ENCODE measurements at places on chromosomes 6 and 20.
A peak's percentile ranks its signal among the peaks of the same experiment; 100 is the strongest.

GRCh38 chr6:21986703-21987102, 310.1 kb downstream of the PRL start:
- no peak for DNase-seq

- DNase-seq: no peak
These were observed 136.4 kb downstream of the HIVEP2 start for GRCh38 chr6:142808405-142809061.

DNA sequence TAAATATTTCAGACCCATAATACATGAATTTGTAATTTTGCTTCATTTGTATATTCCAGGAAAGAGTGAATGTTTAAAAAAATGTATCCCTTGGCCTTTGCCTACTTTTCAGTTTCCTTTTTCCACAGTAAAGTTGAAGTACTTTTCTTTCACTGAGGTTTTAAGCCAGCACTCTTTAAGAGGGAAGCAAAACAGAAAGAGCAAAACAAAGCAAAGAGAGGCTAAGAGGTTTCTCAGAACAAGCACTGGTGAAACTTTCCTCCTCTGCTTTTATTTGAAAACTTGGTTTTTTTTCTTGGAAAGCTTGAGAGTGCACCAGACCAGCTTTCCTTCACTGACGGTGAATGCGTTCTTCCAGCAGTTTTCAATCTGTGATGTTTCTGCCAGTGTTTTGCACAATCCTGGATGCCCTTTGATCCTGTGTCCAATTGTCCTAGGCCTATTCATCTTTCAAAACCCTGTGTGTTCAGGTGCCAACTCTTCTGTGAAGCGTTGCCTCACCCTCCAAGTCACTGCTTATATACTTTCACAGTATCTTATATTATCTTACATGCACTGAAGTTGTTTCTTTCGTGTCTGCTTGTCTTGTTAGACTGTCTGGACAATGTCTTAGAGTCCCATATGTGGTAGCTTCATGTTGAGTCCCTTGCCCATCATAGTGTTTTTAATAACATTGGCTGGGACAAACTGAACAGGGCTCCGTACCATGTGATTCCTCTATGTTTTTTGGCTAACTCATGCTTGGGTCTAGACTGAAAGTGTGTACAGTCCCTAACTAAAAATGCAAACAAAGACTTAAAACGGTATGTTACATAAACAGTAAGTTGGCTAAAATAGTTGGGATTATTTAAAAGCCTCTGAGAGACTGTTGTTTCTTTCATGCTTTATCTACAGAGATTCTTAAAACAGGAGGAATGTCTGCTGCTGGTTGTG, 1.9 kb downstream of the RNF217 start:
- no peak for DNase-seq

- peak; percentile 50 for DNase-seq
These were observed 278.6 kb downstream of the TBC1D32 start for GRCh38 chr6:121055572-121056163.

DNA sequence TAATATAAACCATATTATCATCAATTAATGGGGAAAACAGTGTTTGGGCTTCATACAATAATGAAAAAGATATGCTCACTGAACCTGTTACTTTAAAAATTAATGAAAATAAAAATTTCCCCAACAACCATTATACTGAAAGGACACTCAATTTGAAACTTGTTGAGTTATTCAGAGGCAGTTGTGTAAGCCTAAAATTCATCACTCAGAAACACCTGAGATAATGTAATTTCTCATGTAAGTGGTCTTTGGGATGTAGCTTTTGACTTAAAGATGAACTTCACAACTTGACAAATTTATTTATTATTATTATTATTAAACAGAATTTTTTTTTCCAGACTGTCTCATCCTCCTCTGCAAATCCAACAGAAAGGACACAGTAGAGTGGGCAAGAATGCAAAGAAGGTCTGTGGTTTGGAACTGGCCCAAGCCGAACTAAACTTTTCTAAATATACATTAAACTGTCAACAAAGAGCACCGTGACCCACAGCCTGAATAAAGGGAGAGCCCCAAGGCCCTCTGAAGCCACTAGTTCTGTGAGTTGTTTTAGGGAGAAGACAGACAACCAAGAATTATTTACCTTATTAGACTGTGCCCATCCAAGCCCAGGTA, 32.2 kb upstream of the HEY2 start:
- DNase-seq: no peak

DNA sequence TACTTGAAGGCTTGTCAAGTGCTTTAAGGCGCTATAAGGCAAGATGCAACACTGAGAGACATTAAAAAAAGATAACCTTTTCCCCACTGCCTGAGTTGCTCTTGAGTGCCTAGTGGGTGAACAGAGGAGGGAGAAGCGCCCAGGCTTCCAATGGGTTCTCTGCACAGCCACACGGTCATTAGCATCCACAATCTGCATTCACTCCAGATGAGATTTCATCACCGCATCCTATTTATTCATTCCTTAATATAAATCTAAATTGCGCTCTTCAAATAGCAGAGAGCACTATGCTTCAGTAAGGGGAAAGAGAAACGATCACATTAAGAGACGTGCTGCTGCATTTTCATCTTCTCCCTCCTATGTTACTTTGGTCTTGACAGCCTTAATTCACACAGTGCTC, 219.2 kb downstream of the ATXN1 start:
- no peak for DNase-seq

DNA sequence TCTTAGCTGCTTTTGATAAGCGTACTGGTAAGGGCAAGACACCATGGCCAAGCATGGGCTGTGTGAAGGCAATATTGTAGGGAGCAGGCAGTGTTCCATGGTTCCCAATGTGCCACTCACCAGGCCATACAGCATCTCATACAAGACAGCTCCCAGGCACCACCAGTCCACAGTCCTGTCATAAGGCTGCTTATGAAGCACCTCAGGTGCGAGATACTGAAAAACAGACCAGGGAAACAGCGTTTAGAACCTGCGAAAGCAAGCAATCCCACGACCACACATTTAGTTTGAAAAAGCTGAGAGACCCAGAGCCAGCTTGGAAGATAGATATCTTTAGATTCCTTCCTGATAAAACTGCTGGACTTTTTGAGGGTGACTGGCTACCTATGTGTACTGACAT, 119.1 kb upstream of the SLC2A12 start:
- no peak for DNase-seq

GRCh38 chr6:114407426-114408035, 64.7 kb upstream of the HS3ST5 start:
- no peak for DNase-seq

DNA sequence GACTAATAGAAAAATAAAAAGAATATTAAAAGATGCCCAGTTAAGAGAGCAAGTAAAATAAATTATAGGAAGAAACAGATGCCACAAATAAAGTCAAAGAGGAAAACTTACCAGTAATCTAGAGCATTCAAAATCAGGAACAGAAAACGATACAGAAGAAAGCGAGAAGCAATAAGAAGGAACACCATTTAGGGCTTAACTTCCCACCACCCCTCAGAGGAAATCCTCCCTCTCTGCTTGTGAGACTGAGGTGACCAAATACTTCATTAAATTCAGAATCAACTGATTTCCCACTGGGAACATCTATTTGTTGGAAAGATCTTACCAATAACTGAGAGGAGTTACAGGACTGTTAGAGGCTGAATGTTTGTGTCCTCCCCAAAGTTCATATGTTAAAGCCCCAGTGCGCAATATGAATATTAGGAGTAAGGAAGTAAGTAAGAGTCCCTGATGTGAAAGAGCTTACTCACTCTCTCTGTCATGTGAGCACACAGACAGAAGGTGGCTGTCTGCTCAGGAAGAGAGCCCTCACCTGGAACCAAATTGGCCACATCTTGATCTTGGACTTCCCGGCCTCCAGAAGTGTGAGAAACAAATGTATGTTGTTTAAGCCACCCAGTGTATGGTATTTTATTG, 19.5 kb downstream of the KATNA1 start:
- DNase-seq: no peak

GRCh38 chr20:1845163-1845523, 50.1 kb upstream of the SIRPA start:
- no peak for DNase-seq

DNA sequence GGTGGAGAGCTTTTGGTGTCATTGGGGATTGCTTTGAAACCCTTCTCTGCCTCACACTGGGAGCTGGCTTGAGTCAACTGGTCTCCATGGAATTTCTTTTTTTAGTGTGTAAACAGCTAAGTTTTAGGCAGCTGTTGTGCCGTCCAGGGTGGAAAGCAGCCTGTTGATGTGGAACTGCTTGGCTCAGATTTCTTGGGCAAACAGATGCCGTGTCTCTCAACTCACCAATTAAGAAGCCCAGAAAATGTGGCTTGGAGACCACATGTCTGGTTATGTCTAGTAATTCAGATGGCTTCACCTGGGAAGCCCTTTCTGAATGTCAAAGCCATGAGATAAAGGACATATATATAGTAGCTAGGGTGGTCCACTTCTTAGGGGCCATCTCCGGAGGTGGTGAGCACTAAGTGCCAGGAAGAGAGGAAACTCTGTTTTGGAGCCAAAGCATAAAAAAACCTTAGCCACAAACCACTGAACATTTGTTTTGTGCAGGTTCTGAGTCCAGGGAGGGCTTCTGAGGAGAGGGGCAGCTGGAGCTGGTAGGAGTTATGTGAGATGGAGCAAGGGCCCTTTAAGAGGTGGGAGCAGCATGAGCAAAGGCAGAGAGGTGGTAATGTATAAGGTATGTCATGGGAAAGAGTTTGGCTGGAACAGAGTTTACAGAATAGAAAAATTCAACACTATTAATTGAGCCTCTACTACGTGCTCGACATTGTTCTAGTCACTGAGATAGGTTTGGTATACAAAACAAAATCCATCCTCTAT, 31.2 kb downstream of the SRSF3 start:
- no peak for DNase-seq

GRCh38 chr6:127522714-127523113, 3.6 kb upstream of the MTCL3 start:
- no peak for DNase-seq

GRCh38 chr6:52547647-52548352, 29.1 kb downstream of the TRAM2 start:
- DNase-seq: no peak

GRCh38 chr20:15654208-15654649, 919.0 kb downstream of the KIF16B start:
- no peak for DNase-seq

- no peak for DNase-seq
These were observed 40.9 kb downstream of the CDH22 start for GRCh38 chr20:46267108-46268105.

GRCh38 chr20:63697868-63698545, 1.6 kb downstream of the TNFRSF6B start:
- DNase-seq: no peak

- no peak for DNase-seq
These were observed 996.5 kb downstream of the GRIK2 start for GRCh38 chr6:102389994-102390393.

DNA sequence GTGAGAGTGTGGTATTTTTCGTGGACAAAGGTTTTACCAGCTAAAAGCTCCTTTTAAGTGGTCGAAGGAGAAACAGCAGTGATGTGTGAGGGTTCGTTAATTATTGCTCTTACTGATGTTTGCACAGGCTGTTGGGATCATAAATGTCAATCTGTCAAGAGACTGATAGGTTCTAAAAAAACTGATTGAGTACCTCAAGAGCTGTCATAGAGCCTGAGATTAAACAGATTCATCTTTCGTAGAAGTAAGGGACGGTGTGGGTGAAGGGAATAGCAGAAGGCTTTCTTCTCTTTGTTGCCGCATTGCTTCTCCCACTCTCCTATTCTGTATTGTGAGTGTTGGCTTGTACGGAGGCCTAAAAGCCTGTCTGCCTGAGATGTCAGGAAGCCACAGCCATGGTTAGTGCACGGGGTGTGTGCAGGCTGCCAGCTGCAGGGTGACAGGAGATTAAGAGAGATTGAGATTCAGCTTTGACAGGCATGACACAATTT, 291.0 kb downstream of the ZFAND3 start:
- no peak for DNase-seq

DNA sequence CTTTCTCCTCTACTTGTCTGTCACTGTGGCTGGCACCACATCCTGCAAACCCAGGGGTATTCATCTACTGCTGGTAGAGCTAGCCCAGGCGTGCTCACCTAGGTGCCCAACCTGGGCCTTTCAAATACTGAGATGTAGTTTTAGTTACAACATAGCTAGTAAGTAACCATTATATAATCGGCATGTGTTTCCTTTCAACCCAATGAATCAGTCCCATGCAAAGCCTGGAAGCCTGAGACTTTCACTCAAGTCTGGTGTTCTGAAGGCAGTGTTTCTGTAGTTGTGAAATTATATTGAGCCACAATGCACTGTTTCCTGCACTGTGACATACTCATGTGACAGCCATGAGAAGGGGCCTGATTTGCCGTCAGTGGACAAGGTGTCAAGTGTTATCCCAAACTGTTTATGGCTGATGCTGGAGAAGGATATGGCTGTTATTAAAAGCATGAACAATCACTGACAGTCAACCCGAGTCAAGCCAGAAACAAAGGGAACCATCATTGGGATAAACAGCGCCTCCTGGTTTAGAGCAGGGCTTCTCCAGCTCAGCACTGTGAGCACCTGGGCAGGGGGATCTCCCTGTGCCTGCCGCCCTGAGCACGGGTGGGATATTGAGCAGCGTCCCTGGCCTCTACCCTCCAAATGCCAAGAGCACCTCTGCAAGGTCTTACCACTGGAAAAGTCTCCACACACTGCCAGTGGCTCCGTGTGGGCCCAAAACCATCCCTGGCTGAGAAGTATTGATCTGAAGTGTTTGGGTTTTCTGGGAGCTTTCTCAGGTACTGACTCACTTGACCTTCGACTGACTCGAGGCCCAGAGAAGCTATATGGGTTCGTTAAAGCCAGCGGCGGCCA, 1.6 kb downstream of the PSMA7 start:
- peak; percentile 10 for DNase-seq

GRCh38 chr6:52726741-52727535, 36.3 kb downstream of the GSTA2 start:
- no peak for DNase-seq

DNA sequence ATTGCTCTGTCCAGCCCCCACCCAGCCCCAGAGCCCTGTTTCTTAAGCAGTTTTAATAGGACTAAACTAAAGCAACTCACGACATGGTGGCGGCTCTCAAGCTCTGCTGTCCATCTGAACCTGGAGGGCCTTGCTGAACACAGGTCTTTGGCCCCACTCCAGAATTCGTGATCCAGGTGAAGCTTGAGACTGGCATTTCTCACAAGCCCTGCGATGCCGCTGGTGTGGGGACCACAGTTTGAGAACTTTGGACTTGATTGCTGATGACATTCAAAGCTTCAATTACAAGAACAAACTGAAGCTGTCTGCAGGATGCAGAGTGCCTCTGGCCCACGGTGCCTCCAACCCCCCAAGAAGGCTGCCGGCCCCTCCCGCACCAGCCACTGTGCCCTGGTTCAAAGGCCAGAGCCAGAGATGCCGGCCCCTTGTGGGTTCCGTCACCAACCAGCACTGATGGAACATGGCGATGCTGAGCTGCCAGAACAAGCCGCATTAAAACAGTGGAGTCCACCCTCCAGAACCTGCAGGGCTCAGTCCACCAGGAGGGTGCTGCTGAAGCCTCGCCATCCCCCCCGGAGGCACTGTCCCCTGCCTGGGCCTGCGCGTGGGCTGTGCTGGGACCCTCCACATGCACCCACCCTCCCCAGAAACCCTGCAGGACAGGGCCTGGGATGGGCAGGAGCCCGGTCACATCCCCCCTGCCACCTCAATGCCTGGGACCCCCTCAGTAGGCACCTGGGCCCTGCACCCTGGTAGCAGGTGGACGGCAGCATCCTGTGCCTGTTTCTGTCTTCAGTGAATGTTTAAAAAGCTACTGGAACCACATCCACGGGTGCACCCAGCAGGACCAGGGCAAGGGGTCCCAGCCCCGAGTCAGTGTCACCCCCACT, 101.1 kb downstream of the PSMB1 start:
- DNase-seq: no peak
